Thymus (tissue), 14 donors: ENCODE measurements at places on chromosomes 11 and 22. TPM values are rescaled to one million over a fixed set of nuclear protein-coding genes. Genes with fewer than 3 reads are reported as not detected.

Gene B4GALNT4
- total RNA-seq, result 3.5 TPM

DNA sequence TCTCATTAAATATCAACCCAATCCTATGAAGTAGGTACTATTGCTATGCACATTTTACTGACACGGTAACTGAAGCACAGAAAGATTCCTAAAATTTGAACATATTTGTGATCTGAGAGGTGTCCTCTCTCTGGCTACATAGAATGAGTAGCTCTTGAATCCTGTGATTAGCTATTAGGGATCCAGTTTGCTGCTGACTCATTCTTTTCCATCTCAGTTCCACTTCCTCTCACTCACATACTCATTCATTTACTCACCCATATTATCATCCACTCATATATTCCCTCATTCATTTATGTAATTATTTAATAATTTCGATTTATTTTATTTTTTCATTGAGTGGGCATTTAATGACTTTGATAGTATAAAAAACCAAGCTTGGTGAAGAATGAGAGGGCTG is 42.7 kb downstream of the OR5B17 start:
- no peak overlapping the region for H3K4me3 ChIP-seq
- H3K36me3 ChIP-seq, result no peaks in the 10 kb centered on the region
- H3K4me1 ChIP-seq, result no peaks in the 10 kb centered on the region
- no peak overlapping the region for H3K27ac ChIP-seq

GRCh38 chr11:20990447-20990846 is 321.1 kb downstream of the NELL1 start:
- no peaks in the 10 kb centered on the region for H3K4me1 ChIP-seq
- no peak overlapping the region for H3K4me3 ChIP-seq
- no peak overlapping the region for H3K27ac ChIP-seq
- no peak for DNase-seq
- no peaks in the 10 kb centered on the region for H3K36me3 ChIP-seq

DNA sequence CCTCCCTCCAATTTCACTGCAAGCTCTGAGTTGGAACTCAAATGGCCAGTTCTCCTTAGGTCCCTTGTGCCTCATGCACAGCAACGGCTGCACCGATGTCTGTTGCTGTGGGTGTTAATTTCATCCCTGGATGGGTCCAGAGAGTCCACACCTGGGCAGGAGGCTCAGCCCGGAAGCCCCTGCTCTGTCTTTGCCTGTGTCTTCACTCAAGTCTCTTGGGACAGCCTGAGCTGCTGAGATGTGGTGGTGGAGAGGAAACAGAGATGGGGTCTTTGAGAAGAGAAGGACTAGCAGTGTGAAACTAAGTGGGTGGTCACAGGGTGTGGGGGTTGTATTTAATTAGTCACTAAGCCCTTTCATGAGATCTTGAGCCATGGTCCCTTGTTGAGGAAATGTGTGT is 109.3 kb downstream of the NECTIN1 start:
- H3K27me3 ChIP-seq, result no peaks in the 10 kb centered on the region
- H3K36me3 ChIP-seq, result no peaks in the 10 kb centered on the region
- H3K4me1 ChIP-seq, result no peaks in the 10 kb centered on the region
- H3K27ac ChIP-seq, result no peak overlapping the region
- no peak for DNase-seq

GRCh38 chr11:117218133-117218915 is 13.5 kb downstream of the PCSK7 start:
- DNase-seq, result no peak
- H3K4me1 ChIP-seq, result no peaks in the 10 kb centered on the region
- H3K27me3 ChIP-seq, result no peaks in the 10 kb centered on the region
- no peak overlapping the region for H3K4me3 ChIP-seq
- H3K27ac ChIP-seq, result no peak overlapping the region

GRCh38 chr11:120211522-120212258 is 858 bp downstream of the OAF start:
- peaks cover 5% of the 10 kb centered on the region for H3K4me1 ChIP-seq
- H3K4me3 ChIP-seq, result peak overlapping the region; percentile 66
- no peak for DNase-seq
- no peak overlapping the region for H3K27ac ChIP-seq

- no peak for DNase-seq
- peaks cover 10% of the 10 kb centered on the region for H3K36me3 ChIP-seq
- H3K4me3 ChIP-seq, result no peak overlapping the region
- no peak overlapping the region for H3K27ac ChIP-seq
These were observed 14.1 kb downstream of the RSF1 start for GRCh38 chr11:77806415-77806814.

- H3K4me1 ChIP-seq, result peaks cover 22% of the 10 kb centered on the region
- H3K27ac ChIP-seq, result peak within 1 kb of the TSS; percentile 72
- no peaks in the 10 kb centered on the region for H3K27me3 ChIP-seq
- peak; percentile 73 for DNase-seq
- no peak within 1 kb of the TSS for H3K4me3 ChIP-seq
These were observed at the start of gene CCDC116 for GRCh38 chr22:21632237-21632895. CCDC116 (plus strand) TSS chr22:21632760; CDS start chr22:21633182, 422 bp downstream.

Gene CARD16
- 33.9 TPM for total RNA-seq

GRCh38 chr11:114317787-114318137 is 21.6 kb downstream of the NNMT start:
- DNase-seq, result no peak
- no peaks in the 10 kb centered on the region for H3K36me3 ChIP-seq
- peaks cover 2% of the 10 kb centered on the region for H3K4me1 ChIP-seq
- peaks cover 3% of the 10 kb centered on the region for H3K27me3 ChIP-seq
- no peak overlapping the region for H3K27ac ChIP-seq

DNA sequence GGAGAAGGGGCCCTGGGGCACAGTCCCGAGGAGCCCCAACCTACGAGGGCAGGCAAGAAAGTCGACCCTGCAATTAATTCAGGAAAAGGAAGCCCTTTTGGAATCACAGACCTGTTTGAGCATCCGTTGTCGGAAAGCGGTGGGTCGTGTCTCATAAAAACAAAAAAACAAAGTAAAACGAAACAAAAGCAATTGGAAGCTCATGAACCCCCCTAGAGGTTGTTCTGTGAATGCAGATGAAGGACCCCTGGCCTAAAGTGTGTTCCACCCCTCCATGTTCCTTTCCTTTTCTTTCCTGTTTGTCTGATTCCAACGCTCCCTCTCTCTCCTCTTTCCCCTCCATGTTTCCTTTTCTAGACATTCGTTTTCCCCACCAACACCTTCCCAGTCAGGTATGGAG is 203.7 kb downstream of the GRIK4 start:
- DNase-seq, result no peak
- H3K27ac ChIP-seq, result no peak overlapping the region
- no peaks in the 10 kb centered on the region for H3K36me3 ChIP-seq

Gene PARVB
- 14.5 TPM for total RNA-seq

- H3K27me3 ChIP-seq, result no peaks in the 10 kb centered on the region
- H3K4me1 ChIP-seq, result peaks cover 45% of the 10 kb centered on the region
- no peak for DNase-seq
- no peak overlapping the region for H3K4me3 ChIP-seq
- no peak overlapping the region for H3K27ac ChIP-seq
- no peaks in the 10 kb centered on the region for H3K36me3 ChIP-seq
These were observed 33.1 kb upstream of the ETS1 start for GRCh38 chr11:128620309-128621100.

Gene SCYL1
- total RNA-seq, result 41.0 TPM

- DNase-seq, result no peak
- H3K27me3 ChIP-seq, result no peaks in the 10 kb centered on the region
- H3K27ac ChIP-seq, result no peak overlapping the region
- no peak overlapping the region for H3K4me3 ChIP-seq
- H3K4me1 ChIP-seq, result no peaks in the 10 kb centered on the region
These were observed 23.8 kb downstream of the CTR9 start for GRCh38 chr11:10774811-10775210.

DNA sequence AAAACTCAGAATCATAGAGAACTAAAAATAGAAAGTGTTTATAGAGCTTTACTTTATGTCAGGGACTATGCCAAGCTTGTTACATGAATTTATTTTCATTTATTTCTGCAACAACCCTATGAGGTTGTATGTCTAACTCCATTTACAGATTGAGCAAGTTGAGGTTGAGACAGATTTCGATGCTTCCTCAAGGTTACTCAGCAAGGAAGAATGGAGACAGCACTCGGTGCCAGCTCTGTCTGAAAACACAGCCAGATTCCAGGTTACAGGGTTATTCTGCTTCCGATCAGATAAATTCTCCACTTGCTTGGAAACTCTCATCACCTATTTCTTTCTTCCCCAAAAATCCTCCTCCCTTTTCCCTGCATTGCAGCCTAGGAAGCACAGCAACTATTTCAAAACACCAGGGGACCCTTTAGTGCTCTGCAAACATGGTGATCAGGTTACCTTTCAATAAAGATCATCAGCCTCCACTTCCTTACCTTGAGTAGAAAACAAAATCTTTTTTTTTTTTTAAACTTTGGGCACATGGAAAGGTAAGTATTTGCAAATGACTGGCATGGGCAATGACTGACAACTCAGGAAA is 7.0 kb downstream of the MMP3 start:
- H3K27ac ChIP-seq, result no peak overlapping the region
- no peak overlapping the region for H3K4me3 ChIP-seq
- H3K27me3 ChIP-seq, result peaks cover 8% of the 10 kb centered on the region
- H3K36me3 ChIP-seq, result no peaks in the 10 kb centered on the region
- DNase-seq, result no peak

- no peaks in the 10 kb centered on the region for H3K4me1 ChIP-seq
- no peak overlapping the region for H3K27ac ChIP-seq
- no peaks in the 10 kb centered on the region for H3K36me3 ChIP-seq
- DNase-seq, result no peak
These were observed 397.1 kb downstream of the MN1 start for GRCh38 chr22:27404441-27404840.

GRCh38 chr11:63896071-63896470 is 20.9 kb downstream of the RCOR2 start:
- no peak for DNase-seq
- H3K36me3 ChIP-seq, result peaks cover 77% of the 10 kb centered on the region
- no peaks in the 10 kb centered on the region for H3K4me1 ChIP-seq
- no peak overlapping the region for H3K4me3 ChIP-seq
- no peak overlapping the region for H3K27ac ChIP-seq

GRCh38 chr22:44682556-44683168 is 19.3 kb upstream of the PRR5 start:
- H3K27ac ChIP-seq, result no peak overlapping the region
- no peak overlapping the region for H3K4me3 ChIP-seq
- H3K4me1 ChIP-seq, result peaks cover 56% of the 10 kb centered on the region
- no peak for DNase-seq

DNA sequence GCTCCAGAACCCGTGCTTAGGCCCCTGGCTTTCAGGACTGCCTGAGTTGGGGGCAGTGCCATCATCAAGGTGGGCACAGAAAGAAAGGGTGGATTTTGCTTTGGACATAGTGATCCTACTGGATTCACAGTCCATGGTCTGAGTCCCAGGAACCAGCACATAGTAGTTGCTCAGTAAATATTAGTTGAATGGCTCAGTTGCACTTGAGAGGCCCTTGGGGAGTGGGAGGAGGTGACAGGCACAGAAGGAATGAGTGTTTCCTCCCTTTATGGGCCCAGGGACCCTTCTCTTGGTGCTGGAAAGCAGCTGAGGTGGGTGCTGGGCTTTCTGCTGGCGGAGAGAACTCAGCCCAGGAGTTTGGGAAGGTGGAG is 16.6 kb downstream of the ARHGEF17 start:
- H3K4me3 ChIP-seq, result no peak overlapping the region
- no peaks in the 10 kb centered on the region for H3K27me3 ChIP-seq
- no peaks in the 10 kb centered on the region for H3K4me1 ChIP-seq
- H3K36me3 ChIP-seq, result no peaks in the 10 kb centered on the region
- no peak overlapping the region for H3K27ac ChIP-seq

- no peak for DNase-seq
- H3K36me3 ChIP-seq, result no peaks in the 10 kb centered on the region
- no peaks in the 10 kb centered on the region for H3K4me1 ChIP-seq
- no peaks in the 10 kb centered on the region for H3K27me3 ChIP-seq
- H3K27ac ChIP-seq, result no peak overlapping the region
These were observed 29.1 kb upstream of the PAK1 start for GRCh38 chr11:77503006-77503405.

DNA sequence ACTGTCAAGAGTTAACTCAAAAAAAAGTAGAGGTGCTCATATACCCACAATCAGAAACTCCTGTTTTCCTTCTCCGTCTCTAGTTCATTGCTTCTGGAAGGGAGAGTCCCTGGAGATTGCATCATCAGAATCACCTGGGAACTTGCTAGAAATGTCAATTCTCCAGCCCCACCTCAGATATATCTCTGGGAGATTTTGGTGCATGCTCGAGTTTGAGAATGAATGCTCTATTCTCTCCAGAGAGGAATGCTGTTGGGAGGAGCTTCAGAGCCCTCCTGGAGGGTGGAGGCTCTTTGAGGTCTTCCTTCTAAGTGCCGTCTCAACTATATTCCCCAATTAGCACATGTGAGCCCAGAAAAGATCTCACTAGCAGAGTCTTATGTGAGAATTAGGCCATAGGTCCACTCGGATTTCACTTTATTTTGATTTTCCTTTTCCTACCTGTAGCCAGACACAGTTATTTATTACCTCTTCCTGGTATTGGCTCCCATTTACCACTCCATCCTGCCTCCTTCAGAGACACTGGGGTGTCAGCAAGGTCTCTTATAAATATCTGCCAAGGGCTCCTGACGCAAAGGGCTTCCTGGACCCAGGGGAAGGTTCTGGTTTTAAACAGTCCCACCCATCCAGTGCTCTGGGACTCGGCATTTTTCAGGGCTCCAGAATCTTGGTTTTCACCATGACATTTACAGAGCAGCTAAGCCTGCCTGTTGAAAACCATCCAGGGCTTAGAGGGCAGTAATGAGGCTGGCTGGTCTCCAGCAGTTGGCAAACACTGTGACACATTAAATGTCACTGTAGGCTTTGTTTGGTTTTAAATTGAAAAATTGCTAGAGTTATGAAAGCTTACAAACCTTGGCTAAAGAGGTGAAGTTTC is 136.2 kb downstream of the CD44 start:
- no peaks in the 10 kb centered on the region for H3K36me3 ChIP-seq
- H3K4me1 ChIP-seq, result peaks cover 2% of the 10 kb centered on the region
- H3K27ac ChIP-seq, result peak overlapping the region; percentile 90
- H3K4me3 ChIP-seq, result no peak overlapping the region
- DNase-seq, result no peak
- H3K27me3 ChIP-seq, result no peaks in the 10 kb centered on the region

DNA sequence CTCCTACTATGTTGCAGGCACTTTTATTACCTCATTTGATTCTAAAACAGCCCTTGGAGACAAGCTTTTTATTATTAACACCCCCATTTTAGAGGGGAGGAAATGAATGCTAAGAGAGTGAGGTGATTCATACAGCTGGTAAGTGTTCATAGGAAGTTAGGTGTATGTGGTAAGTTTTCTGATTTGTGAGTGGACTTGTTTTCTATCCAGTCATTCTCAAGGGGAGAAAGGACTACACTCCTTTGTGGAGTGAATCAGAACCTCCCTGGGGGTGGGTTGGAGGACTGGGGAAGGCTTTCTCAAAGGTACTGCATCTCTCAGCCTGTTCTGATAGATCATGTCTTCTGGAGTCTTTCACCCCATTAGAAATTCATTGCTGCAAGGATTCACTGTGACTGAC is 23.5 kb downstream of the PKNOX2 start:
- H3K27me3 ChIP-seq, result no peaks in the 10 kb centered on the region
- no peak for DNase-seq
- no peak overlapping the region for H3K27ac ChIP-seq

DNA sequence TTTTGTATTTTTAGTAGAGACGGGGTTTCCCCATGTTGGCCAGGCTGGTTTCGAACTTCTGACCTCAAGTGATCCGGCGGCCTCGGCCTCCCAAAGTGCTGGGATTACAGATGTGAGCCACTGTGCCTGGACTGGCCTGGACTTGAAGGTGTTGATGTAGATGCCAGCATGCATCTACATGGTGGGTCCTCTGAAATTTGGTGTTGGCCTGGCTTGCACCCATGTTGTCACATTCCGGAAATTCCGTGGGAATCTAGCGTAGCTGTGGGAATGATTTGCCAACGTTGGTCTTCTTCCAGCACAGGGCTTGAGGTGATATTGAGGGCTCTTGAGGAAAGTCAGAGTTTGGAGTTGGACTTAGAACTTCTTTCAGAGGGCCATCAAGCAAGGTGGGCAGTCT is 6.5 kb downstream of the PACS1 start:
- H3K27ac ChIP-seq, result no peak overlapping the region
- no peak for DNase-seq
- peaks cover 7% of the 10 kb centered on the region for H3K4me1 ChIP-seq
- no peaks in the 10 kb centered on the region for H3K27me3 ChIP-seq
- H3K36me3 ChIP-seq, result peaks cover 29% of the 10 kb centered on the region
